ENCODE measurements at places on chromosomes 6 and 20. TPM values are rescaled to one million over a fixed set of nuclear protein-coding genes. Genes with fewer than 3 reads are reported as not detected.

THBS2 gene
- not detected for total RNA-seq

SAMD3 gene
- total RNA-seq, result 3.1 TPM

PRICKLE4 gene
- total RNA-seq, result not detected

LPIN3 gene
- 1.1 TPM for total RNA-seq

Measured in activated T-helper 1 cell treated with anti-CD3 and anti-CD28 coated beads, Interleukin-12 subunit alpha, Interleukin-12 subunit beta, Interleukin-2, Interleukin-4 antibody, amounts not matched to agents 30 ng/mL and 10 ng/mL and 1 ng/mL, durations not matched to agents 14 hours and 24 hours and 36 hours (primary cell).